ENCODE measurements at places on chromosomes 5 and 9.

- no peak for DNase-seq
These were observed 214.9 kb downstream of the ADAMTSL1 start for GRCh38 chr9:18688581-18689565.

GRCh38 chr5:178465228-178465860 is 124.8 kb downstream of the COL23A1 start:
- DNase-seq: no peak

GRCh38 chr5:153463806-153464205 is 26.7 kb upstream of the GRIA1 start:
- no peak for DNase-seq

DNA sequence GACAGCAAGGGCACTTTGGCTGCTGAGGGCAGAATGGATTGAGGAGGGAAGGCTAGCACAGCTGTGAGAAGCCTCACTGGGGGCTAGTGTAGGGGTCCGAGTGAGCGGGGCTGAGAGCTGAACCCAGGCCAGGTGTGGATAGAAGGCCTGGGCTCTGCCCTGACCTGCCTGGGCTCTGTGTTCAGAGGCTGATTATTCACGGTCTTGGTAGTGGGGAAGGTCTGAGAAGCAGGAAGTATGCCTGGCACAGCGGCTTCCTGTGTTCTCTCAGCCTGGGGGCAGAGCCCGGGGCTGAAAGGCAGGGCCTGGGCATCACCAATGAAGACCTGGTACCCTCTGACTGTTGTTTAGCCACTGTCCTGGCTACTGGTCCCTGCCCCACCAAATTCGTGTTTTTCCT is 136.4 kb upstream of the TBC1D2 start:
- no peak for DNase-seq

Data from NCI-H146 (cell line).